ENCODE measurements at places on chromosomes 6 and 20.

DNA sequence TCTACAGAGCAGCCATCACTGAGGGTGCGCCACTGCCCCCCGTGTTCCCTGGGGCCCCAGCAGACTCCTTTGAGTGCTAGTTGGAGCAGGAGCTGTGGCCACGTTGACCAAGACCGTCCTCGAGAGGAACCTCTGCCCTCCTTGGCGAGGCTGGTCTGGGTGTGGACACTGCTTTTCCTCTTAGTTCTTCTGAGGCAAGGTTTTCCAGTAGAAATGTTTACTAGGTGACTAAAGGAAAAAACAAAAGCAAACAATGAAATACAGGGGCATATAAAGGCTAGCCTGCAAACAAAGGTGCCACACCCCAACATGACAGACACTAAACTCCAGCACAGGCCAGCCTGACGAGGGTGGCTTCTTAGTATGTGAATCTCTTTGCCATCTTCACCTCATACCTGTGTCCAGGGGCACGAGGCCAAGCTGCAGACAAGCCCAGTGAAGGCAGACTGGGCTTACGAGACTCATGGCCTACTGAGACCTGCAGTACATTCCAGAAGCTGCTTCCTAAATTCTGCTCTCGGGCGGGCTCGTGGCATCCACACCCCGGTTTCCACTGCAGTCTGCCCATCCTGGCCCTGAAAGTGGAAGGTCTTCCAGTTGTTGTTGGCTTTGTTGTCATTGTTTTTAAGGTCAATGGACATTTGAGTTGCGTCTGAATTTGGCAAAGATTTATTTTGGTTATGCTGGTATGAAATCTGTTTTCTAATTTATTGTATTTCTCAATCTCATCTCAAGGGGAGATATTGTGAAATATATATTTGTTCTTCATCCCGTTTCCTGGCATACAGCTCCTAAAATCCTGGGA lies 39.2 kb downstream of the FAM50B start:
- no peak for DNase-seq

DNA sequence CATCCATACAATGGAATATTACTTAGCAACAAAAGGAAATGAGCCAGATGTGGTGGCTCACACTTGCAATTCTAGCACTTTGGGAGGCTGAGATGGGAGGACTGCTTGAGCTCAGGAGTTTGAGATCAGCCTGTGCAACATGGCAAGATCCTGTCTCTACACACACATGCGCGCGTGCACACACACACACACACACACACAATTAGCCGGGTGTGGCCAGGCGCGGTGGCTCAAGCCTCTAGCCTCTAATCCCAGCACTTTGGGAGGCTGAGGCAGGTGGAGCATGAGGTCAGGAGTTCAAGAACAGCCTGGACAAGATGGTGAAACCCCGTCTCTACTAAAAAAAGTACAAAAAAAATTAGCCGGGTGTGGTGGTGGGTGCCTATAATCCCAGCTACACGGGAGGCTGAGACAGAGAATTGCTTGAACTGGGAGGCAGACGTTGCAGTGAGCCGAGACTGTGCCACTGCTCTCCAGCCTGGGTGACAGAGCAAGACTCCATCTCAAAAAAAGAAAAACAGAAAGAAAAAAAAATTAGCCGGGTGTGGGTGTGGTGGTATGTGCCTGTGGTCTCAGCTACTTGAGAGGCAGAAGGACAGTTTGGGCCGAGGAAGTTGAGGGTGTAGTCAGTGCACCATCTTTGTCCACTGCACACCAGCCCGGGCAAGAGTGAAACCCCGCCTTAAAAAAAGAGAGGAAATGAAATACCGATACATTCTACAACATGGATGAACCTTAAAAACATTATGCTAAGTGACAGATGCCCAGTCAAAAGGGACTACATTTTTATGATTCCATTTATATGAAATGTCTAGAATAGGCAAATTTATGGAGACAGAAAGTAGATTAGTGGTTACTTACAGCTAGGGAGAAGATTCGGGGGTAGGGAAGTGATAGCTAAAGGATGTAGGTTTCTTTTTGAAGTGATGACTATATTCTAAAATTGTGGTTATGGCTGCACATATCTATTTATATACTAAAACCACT lies 52.5 kb downstream of the RBL1 start:
- DNase-seq, result peak; percentile 29

- no peak for DNase-seq
These were observed 750.3 kb downstream of the CBLN4 start for GRCh38 chr20:55255016-55255415.

GRCh38 chr20:21920211-21920610 lies 214.7 kb downstream of the PAX1 start:
- DNase-seq, result no peak

- no peak for DNase-seq
These were observed 30.9 kb downstream of the SLC2A12 start for GRCh38 chr6:134021396-134022122.

DNA sequence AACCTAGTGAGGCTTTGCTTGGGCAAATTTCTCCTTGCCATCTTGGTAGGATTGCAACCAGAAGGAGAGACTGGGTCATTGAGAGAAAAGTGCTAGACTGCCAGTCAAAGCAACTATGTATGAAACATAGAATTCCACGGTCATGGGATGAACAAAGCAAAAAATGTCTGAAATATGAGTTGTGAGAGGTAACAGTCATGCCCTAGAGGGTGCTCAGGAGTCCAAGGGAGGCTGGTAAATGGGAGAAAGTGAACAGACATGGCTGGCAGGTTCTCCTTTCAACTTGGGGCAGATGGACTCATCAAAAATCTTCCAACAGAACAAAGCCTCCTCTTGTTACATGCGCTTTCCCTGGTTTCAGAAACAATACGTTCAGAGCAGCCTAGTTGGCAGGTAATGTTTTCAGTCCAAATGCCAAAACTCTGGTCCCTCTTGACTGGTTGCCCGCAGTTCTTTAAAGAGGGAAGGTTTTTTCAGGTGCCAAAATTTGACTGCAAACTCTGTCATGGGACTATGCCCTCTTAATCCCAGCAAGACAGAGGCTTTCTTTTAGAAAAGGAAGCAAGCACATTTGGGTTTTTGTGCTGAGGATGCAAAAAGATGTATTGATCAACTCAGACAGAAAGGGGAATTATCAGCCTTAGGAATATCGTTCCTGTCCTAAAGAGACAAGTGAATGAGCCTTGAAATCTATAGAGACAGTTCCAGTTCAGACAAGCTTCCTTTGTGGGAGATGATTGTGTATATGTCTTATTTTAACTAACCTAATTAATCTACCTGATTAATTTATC lies 68.5 kb upstream of the SASH1 start:
- DNase-seq, result no peak

- no peak for DNase-seq
These were observed 161.8 kb upstream of the AGPAT4 start for GRCh38 chr6:161435748-161436070.

GRCh38 chr6:88712243-88712936 lies 251.0 kb downstream of the RNGTT start:
- no peak for DNase-seq

- no peak for DNase-seq
These were observed 52.9 kb downstream of the RPP40 start for GRCh38 chr6:4950836-4951533.

- no peak for DNase-seq
These were observed 3.6 kb downstream of the ESR1 start for GRCh38 chr6:151811081-151811480.

DNA sequence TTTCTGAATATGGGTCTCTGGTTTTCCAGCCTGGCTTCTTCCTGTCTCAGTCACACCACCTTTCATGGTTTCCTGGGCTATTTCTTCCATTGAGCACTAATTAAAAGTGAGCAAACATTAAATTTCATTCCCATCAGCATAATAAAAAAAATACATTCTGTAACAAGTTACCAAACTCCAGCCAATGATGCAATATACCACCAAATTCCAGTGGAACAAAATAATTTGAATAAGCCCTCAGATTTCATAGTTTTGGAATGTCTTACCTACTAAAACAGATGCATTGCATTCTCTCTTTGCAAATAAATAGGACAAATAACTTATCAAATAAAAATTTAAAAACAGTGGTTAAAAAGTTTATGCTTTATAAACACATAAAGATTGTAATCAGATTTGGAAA lies 97.8 kb upstream of the PRDM1 start:
- DNase-seq, result no peak

DNA sequence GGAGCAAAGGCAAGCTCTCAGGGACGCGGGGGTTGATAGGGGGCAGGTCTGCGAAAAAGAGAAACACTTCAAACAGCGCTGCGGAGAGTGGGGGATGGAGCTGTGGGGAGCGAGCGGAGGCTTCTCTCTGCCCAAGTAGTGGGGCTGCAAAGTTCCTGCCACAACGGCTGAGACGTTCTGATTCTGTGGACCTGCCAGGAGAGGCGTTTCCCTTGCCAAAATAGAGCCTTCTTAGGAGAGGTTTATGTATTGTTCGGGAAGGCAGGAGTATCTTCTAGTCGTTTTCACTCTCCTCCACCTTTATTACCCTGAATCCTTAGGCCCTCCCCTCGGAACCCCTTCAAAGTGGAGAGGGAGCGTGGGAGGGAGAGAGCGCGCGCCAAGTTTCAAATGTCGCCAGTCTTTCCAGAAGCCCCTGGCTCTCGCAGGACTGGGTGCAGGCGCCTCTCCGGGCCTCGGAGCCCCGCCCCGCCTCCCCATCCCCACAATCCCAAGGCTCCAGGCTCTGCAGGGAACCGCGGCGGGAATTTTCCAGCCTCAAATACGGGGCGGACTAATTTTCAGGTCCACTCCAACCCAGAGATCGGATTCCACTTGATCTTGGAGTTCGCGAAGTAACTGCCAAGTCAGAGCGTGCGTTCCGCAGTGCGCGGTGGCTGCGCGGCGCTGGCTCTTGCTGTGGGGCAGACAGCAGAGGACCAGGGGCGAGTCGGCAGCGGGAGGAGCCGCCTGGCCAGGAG lies 10.0 kb upstream of the POU3F2 start:
- DNase-seq, result no peak

- DNase-seq, result no peak
These were observed 19.4 kb upstream of the KCNK16 start for GRCh38 chr6:39341937-39342336.

DNA sequence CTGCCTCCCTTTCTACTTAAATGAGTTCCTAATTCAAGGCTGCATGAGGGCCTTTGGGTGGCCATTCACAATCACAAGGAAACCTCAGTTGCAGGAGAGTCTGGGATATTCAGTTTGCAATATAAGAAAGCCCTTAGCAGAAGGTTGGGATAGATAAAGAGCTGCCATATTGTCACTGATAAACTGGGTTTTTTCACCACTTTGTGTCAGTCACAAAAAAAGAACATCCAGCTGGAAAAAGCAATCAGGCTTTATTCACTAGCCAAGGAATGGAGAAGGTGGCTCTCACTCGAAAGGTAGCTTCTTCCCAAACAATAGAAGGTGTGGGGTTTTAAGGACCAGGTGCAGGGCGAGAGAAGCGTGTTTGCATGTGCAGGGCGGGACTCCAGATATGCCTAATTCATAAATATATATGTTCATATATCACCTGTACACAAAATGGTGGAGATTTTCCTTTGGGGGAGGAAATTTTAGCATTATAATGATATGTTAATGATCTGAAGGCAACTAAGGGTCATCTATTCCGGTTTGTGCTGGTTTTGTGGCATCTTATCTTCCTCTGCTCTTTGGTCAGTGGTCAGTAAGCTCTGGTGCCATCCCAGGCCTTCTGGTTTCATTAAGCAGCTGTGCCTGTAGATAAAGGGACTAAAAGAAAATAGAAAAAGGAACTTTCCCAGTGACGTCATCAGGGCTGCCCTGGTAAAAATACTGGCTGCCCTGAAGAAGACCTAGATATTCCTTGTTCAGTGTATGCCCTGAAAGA lies 97.1 kb upstream of the IYD start:
- DNase-seq, result no peak

DNA sequence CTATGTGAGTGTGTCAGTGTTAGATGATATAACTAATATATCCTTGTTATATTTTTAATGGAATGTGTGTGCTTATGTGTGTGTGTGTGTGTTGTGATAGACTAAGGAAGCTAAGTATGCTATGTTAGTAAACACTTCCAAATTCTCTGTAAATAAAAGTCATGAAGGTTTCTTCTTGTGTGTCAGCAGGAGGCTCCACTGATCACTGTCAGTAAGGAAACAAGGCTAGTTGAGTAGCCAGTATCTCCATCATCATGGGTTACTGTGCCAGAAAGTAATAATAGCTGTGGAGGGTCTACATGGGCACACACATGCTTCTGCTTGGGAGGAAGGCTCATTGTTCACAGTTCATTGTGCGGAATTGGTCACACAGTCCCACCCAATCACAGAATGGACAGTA lies 302.8 kb upstream of the RNF217 start:
- DNase-seq, result no peak
